Amniotic stem cell (primary cell): ENCODE measurements at places on chromosomes 1 and 21.
A peak's percentile ranks its signal among the peaks of the same experiment; 100 is the strongest.

DNA sequence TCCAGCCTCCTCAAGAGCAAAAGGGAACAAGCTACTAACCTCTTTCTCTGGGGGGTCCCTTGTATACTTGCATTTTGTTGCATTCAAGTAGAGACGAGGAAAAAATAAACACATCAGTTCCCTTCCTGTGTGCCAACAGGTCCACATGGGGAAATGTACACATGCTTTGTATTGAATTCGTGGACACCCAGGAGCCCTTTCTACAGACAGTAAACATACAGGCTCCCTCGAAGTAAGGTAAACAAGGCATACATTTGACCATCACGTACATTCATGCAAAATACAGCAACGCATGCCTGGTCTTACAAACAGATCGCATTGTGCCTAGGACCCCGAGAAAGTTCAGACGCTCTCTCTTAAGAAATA is 1.1 kb downstream of the KCND3 start:
- no peak for DNase-seq

- no peak for DNase-seq
These were observed 563.5 kb downstream of the PTPRC start for GRCh38 chr1:199202331-199202730.

DNA sequence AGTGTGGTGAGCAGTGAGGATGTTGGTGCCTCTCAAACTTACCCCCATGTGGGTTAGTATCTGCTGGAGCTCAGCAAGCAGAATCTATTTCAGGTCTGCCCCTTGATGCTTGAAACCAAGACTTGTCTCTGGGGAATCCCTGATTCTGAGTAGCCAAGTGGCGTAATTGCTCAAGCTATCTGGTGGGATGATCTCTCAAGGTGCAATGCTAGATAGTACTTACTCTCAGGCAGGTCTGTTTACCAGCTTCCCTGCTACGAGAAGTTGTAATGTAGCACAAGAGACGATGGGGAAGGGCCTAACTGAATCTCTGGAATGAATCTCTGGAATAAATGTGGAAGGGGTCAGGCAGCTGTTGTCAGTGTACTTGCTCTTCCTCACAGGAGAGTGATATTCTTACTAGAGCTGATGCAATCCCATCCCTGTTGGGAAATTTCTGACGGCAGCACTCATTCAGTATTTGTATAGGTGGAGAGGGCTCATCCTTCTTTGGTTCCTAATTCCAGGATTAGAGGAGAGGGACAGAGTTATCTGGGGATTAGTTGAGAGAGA is 65.4 kb downstream of the MACF1 start:
- no peak for DNase-seq

DNA sequence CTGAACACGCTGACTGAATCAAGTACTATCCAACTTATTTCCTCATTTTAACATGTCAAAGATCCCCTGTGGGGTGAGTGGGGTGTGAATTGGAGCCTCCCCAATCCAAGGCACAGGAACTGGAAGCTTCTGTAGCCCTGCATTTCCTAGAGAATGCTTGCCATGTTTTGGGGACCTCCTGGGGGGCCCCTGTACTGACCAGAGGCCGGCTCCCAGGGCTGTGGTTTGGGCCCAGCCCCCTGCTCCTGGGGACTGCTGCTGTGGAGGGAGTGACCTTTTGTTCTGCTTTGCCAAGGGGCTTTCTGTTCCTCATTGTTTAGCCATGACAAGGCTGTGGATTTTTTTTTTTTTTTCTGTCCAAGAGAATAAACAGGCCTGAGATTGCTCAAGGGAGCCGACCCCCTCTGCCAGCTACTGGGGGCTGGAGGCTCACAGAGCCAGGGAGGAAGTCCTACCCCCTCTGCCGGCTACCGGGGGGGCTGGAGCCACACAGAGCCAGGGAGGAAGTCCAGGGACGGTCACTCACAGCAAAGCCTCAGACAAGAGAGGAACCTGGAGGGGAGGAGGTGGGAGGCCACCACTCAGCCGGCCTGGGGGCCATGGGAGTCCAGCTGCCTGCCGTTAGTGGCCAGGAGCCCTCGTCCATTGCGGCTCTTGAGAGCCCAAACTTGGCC is 17.4 kb downstream of the TNFRSF1B start:
- peak; percentile 9 for DNase-seq

GRCh38 chr1:16235944-16236510 is 956 bp downstream of the CPLANE2 start:
- DNase-seq = no peak

DNA sequence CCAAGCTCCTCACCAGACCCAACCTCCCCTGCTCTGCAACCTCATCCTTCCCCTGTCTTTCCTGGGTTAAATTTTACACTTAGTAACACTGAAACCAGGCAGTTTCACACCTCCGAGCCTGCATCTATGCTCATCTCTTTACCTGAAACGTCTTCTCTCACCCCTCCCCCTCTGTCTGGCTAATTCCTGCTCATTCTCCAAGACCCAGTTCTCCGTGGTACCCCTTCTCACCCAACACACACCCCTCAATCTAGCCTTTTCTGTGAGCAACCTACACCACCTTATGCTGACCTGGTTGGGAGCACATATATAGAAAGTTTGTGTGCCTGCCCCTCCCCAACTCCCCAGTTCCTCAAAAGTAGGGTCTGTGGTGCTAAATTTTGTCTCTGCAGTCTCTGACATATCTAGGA is 3.7 kb upstream of the KIAA1614 start:
- DNase-seq = no peak

DNA sequence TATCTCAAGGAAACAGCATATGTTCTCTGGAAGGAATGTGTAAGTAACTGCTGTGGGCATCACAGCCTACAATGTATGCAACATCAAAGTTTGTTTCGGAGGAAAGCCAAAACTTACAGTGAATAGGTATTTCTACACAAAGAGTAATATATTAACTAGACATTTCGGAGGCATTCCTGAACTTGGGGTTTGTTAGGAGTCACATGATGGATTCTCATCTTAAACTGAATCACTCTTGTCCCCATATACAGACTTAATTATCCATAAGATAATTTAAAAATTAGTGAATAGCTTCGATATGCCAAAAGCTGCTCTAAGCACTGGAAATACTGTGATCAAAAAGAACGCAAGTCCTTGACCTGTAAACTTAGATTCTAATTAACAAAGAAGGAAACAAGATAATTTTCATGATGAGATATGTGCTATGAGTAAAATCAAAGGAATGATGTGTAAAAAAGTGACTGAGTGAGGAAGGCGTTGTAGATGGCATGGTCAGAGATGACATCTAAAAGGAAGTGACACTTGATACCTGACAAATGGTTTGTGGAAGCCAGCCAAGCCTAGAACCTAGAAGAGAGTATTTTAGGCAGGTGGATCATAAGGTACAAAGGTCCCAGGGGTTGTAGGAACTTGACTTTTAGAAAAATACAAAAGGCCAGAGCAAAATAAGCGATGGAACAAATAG is 273.1 kb downstream of the MRPL39 start:
- DNase-seq = no peak
